Jurkat, Clone E6-1 (cell line): ENCODE measurements at places on chromosomes 7 and 10.

DNA sequence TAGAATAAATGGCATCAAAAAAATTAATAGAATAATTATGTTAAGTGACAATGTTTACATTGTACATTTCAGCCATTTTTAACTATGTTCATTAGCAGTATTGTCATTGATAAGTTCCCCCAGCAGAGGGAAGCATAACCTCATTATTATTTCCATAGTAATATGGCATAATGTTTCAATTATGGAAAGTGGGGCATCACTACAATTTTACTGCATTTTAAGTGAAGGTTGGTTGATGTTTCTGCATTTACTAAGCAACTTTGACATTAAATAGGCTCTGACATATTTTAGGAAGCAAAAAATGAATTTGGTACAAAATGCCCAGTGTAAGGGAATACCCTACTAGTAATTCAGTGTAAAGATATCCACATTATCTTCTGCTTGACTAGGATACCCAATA, 218.3 kb downstream of the SEMA3A start:
- DNase-seq, result peak; percentile 22

GRCh38 chr10:35797187-35797586, 155.1 kb upstream of the FZD8 start:
- no peak for DNase-seq

DNA sequence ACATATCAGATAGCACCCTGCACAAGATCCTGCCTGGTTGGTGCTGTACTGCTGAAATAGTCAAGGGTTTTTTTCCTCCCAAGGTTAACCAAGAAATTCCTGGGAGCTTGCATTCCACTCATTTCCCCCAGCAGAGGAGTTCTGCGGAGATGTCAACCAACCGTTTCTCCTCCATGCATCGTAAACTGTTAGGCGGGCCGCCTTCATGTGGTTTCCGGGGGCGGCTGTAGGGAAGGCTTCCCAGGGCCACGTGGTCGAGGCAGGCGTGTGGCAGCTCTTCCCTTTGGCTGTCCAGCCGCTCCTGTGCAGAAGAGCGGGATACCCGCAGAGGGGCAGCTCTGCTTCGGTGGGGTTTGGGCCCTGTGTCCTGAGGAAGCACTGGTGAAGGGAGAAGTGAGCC, 113.7 kb downstream of the RGS10 start:
- DNase-seq, result peak; percentile 83

DNA sequence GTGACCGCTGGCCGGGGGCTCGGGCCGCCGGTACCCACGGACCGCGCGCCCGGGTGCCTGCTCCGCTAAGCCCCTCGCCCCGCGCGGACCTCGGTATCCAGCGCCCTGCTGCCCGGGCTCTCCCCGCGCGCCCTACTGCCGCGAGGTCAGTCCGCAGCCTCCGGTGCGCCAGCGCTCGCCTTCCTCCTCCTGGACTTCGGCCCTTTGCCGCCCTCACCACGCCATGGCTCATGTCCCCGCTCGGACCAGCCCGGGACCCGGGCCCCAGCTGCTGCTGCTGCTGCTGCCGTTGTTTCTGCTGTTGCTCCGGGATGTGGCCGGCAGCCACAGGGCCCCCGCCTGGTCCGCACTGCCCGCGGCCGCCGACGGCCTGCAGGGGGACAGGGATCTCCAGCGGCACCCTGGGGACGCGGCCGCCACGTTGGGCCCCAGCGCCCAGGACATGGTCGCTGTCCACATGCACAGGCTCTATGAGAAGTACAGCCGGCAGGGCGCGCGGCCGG, 483 bp downstream of the GDF10 start:
- no peak for DNase-seq

DNA sequence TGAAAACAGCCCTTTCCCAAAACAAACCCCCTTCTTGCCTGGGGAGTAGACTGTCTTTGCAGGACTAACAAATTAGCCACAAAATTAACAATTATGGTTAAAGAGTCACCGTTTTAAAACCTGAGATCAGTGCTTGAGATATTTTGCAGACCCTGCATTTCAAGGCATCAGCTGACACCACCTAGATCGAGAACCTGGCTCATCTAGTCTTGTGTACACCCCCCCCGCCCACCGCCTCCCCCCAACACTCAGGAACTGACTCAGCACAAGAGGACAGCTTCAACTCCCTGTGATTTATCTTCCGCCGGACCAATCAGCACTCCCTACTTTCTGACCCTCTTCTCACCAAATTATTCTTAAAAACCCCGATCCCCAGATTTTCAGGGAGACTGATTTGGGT, 737.1 kb downstream of the PHTF2 start:
- no peak for DNase-seq

GRCh38 chr10:26454891-26455290, 16.8 kb downstream of the APBB1IP start:
- no peak for DNase-seq

GRCh38 chr7:9937944-9938631, 1035.6 kb upstream of the PHF14 start:
- no peak for DNase-seq

- no peak for DNase-seq
Observed at GRCh38 chr7:99457050-99457649, 8.8 kb downstream of the ATP5MF start.

DNA sequence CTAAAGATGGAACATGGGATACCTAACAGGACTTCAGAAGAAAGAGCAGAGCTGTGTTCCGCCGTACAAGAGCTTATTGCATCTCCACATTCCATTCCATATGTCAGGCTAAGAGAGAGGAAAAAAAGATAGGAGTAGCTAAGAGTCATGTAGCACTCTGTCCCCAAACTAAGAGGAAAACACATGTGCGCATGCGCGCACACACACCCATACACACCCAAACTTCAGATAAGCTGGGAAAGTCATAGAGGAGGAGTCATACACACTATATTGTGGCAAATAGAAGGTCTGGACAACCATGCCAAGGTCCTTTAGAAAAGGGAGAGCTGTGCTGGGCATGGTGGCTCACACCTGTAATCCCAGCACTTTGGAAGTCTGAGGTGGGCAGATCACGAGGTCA, 132.4 kb downstream of the RAB11FIP2 start:
- no peak for DNase-seq

- peak; percentile 1 for DNase-seq
Observed at GRCh38 chr7:19146699-19147098, 1.5 kb upstream of the FERD3L start.

- DNase-seq, result no peak
Observed at GRCh38 chr7:33666531-33666930, 238.8 kb upstream of the BMPER start.

- no peak for DNase-seq
Observed at GRCh38 chr10:110725801-110726630, 81.9 kb downstream of the RBM20 start.
